ENCODE measurements at places on chromosomes 3 and 15.
A peak's percentile ranks its signal among the peaks of the same experiment; 100 is the strongest.

- DNase-seq, result peak; percentile 63
These were observed 23.1 kb upstream of the MCCC1 start for GRCh38 chr3:183122257-183122932.

DNA sequence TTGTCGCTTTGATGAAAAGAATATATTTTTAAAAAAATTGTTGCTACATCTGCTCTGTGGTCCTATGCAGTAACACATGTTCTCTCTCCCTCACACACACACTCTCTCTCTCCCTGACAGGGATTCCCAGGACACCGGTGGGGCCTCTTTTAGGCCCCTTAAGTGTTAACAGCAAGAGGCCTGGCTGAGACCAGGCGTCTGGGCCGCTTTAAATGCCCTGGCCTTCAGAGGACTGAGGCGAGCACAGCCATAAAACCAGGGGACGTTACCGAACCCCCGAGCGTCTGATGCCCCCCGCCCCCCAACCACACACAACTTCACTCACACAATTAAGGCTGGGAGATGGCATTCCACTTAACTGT, 1.7 kb downstream of the BNC1 start:
- peak; percentile 30 for DNase-seq

DNA sequence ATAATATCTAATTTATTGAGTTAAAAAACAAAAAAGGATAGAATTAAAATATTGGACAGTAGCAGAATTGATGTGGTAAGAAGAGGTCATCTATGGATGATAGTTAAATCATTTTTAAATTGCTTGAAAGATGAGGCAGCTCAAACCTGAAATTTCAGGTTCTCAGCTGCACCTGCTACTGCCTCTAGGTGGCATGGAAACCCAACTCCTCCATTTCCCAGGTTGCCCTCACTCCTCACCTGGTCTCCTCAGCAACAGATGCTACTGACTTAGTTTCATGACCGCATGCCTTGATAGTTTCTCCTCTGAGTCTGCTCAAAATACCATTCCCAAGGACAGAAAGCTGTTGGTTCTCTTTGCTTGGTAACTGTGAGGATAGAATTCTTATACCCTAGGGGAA, 148.1 kb downstream of the ABHD5 start:
- no peak for DNase-seq

- DNase-seq, result no peak
These were observed 553.7 kb downstream of the TAFA4 start for GRCh38 chr3:68378631-68379030.

DNA sequence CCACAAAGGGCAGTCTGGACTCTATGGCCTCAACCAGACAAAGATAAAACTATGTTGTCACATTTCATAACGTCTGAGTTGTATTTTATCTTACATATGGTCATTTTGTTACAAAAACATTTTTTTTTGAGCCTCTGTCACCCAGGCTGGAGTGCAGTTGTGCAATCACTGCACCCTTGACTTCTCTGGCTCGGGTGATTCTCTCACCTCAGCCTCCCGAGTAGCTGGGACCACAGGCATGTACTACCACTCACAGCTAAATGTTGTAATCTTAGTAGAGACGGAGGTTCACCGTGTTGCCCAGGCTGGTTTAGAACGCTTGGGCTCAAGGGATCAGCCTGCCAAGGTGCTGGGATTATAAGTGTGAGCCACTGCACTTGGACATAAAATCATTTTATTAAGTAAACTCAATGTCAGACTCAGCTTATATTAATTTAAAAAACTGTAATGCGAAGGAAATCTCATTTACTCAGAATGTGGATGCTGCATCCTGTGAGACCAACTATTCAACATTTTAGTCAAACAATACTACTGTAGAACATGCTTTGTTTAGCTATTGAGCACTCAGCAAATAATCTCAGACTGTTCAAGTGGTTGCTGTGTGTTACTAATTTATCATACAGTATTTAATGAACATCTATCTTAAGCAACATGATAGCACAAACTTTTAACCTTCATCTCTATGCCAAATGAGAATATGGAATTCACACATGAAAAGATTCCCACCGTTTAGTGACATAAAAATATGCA, 209.2 kb downstream of the TBL1XR1 start:
- DNase-seq, result no peak

- DNase-seq, result no peak
These were observed 27.1 kb downstream of the HEG1 start for GRCh38 chr3:125028657-125029056.

- DNase-seq, result no peak
These were observed 11.0 kb downstream of the MAPK6 start for GRCh38 chr15:52030010-52030409.

DNA sequence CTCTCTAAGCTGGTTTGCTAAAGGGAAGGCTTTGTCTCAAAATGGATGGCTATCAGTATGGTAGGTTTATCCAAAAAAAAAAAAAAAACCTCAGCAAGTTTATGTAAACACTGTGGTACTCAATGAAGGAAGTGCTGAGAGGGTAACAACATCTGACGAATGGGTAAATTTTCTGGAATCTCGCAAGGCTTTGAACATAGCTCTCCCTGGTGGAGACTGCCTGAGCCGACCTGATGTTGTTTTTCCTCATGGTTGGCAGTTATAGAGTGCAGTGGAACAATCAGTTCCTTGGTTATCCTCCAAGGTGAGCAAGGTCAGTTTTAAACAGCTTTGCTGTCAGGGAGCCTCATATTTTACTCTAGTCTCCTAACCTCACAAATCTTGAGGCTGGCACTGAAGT, 94.6 kb downstream of the ZPLD1 start:
- peak; percentile 15 for DNase-seq

DNA sequence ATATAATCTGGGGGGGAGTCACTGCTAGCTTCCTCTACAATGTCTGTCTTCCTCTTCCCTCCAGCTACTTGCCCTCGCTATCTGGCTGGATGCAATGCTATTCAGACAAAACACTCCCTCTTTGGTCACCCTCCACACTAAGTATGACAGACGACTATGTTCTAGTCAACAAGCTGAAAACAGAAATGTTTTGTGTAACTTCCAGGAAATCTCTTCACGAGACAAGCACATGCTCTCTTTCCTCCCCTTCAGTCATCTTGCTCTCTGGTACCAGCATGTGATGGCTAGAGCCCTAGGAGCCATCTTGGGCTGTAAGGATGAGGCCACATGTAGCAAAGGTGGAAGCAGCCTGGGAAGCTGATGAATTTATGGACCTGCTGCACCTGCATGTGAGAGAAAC, 151.3 kb downstream of the ARRDC4 start:
- DNase-seq, result no peak

- no peak for DNase-seq
These were observed 130.2 kb upstream of the ATP2B2 start for GRCh38 chr3:10635446-10636076.

GRCh38 chr15:81882504-81882903, 163.3 kb downstream of the MEX3B start:
- no peak for DNase-seq

DNA sequence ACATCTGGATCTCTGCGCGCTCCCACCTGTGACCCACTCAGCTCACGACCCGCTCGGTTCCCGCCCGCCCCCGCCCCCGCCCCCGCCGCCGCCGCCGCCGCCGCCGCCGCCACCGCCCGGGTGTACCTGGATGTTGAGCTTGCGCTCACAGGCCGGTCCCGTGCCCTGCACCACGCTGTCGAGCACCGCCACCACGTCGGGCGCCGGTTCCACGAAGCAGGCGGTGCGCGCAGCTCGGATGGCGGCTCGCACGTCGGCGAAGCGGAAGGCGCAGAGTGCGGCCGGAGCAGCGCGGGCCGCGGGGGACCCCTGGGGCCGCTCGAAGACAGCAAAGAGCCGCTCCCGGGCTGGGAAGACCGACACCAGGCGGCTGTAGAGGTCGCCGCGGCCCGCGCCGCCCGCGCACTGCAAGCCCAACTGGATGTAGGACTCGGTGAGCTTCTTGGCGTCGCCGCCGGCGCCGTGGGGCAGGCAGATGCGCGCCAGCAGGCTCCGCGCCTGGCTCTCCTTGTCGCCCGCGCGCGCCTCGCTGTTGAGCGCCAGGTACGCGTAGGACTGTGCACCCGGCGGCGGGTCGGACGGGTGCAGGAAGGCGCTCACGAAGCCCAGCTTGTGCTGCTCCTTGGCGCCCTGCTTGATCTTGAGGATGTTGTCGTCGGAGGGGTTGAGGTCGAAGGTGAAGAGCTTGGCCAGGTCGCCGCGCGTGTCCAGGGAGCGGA, 1.1 kb downstream of the PLXND1 start:
- no peak for DNase-seq

- DNase-seq, result no peak
These were observed 150.1 kb upstream of the TGFBR2 start for GRCh38 chr3:30456264-30456663.

- no peak for DNase-seq
These were observed 30.4 kb downstream of the THSD4 start for GRCh38 chr15:71145648-71146047.

DNA sequence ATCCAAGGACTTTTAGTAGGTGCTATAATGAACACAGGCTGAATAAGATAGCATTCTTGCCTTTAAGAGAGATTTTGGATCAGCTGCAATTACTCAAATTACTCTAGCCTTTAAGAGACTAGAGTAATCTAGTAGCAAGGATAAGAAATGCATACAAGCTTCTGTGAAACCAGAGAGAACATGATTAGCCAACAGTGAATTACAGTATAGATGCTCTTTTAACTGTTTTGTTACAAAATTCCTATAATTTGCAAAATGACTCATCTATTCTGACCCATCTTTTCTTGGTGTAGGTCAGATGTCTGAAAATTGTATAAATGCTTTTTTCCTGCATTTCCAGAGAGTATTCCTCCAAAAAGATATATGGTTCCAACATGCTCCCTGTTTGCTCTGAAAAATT, 66.9 kb downstream of the CEP63 start:
- DNase-seq, result no peak

DNA sequence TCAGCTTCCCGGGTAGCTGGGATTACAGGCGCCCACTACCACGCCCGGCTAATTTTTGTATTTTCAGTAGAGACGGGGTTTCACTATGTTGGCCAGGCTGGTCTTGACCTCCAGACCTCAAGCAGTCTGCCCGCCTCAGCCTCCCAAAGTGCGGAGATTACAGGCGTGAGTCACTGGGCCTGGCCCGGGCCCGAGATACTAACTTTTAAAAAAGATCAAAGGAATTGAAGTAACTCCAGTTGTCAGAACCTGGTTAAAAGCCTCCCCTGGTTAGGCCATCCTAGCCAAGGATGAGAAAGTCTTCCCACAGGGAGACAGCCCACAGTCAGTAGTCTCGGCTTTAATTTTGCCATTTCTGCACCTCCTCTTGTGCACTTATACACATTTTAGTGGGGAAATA, 212.3 kb upstream of the MCTP2 start:
- DNase-seq, result no peak

- DNase-seq, result no peak
These were observed 28.2 kb downstream of the GRM2 start for GRCh38 chr3:51735039-51735438.

- no peak for DNase-seq
These were observed 10.5 kb upstream of the CCDC54 start for GRCh38 chr3:107366766-107367165.

DNA sequence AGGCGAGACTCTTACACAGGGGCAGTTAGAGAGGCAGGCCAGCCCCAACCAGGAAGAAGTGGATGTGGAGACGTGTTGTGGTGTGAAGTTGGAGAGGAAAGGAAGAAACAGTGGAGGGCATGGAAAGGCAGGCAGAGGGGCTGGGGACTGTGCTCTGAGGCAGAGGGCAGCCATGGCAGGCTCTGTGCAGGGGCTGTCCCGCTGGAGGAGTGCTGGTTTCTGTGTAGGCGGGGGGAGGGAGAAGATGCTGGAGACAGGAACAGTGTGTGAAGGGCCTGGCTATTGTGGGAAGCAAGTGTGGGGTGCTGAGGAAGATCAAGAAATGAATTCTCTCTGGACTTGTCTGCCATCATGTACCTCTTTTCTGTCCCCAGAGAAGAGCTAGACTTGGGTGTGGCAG, 21.0 kb downstream of the SNAPC5 start:
- no peak for DNase-seq

DNA sequence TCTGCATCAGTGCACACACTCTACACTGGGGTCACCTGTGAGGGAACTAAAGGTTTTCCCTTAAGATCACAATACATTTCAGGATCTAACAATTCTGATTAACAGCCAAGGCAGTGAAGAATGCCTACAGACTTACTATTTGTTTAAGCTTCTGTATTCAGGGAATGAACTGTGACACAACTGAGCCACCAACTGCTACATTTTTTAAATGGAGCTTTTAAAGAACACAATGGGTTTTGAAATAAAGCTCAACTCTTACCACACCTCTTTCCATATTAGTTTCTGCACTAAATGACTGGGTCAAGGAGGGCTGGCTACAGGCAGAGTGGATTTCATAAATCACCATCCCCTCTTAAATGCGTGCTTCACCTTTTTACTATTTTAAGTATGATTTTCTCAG, 100.2 kb downstream of the TMCC1 start:
- DNase-seq, result peak; percentile 6

- DNase-seq, result no peak
These were observed 103.3 kb downstream of the PCCB start for GRCh38 chr3:136353461-136353860.

DNA sequence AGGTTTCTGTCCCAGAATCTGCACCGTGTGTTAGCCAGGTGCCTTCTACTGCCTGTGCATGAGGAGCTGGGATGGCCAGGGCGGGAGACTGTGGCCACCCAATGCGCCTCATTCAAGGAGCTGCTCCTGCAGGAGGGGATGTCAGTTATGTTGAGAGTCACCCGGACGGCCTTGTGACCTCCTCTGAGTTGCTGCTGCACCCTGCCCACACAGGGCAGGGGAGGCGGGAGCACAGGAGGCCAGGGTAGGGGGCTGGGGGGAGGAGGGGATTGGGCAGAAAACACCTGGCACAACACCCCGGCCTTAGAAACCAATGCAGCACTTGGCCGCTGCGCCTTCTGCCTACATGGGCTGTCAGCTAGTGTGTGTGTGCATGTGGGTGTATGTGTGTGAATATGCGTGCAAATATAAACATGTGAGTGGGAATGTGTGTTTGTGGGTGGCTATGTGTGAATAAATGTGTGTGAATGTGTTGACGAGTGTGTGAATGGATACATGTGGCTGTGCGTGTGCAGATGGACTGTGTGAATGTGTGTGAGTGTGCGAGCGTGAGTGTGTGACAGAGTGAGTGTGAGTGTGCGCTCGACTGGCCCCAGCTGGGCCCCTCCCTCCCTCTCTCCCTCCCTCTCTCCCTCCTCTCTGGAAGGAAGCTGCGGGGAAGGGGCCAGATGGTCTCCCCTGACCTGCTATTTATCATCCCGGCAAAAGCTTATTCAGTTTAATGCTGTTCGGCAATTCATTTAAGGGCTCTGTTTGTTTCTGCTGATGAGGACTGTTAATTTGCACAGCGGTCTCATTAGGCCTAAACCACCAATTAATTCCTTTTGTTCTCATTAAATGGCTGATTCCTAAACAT, 106.9 kb downstream of the TLE3 start:
- no peak for DNase-seq

DNA sequence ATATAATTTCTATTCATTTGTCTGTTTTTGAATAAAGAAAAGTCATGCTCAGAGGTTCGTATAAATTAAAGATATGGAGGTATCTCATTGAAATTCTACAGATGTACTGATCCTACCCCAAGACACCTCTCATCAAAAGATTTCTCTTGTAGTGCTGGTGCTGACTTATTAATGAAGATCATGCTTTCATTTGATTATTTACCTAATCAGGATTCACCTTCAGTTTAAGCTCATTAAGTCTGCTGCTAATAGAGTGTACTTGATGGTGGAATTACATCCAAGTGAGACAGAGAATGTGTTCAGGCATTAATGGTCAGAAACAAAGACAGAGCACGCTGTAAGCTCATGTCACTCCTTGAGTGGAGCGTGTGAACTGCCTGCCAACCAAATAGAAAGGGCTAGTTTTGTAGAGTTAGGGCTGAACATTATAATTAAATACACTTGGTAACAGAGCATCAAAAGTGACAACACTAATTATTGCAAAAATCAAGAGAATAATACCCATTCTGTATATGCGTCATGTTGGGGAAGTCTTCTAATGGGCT, 45.5 kb downstream of the KBTBD12 start:
- DNase-seq, result no peak

All from RWPE1 (cell line).